ENCODE measurements at places on chromosomes 3 and 15.

GRCh38 chr15:53833134-53833624 lies 73.7 kb upstream of the WDR72 start:
- DNase-seq: no peak

DNA sequence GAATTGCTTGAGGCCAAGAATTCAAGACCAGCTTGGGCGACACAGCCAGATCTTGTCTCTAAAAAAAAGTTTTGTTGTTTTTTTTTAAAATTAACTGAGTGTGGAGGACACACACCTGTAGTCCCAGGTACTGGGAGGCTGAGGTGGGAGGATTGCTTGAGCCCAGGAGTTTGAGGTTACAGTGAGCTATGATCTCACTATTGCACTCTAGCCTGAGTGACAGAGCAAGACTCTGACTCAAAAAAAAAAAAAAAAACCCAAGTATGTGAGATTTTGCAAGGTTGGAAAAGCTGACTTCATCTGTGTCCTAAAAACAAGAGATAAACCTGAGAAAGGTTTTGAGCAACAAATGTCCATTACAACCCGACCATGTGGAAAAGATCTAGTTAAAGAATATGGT lies 5.4 kb upstream of the TOPBP1 start:
- DNase-seq: no peak

DNA sequence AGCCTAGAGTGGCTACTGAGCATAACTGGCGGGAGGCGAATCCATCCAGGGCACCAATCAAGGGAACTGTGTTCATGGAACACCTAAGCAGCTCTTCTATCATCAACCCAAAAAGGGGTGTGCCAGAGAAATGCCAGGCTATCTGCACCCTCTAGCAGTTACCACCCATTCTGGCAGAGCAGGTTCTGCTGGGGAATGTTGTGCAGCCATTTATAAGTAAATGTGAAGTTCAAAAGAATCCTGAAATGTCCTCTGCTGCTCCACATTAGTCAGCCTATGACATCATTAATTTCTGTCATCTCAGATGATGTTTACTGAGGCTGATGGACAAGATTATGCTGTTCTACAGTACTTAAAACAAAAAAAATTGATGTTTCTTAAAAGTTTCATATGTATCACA lies 7.7 kb downstream of the SKIC8 start:
- no peak for DNase-seq

- DNase-seq: no peak
These were observed 165.6 kb downstream of the APBA2 start for GRCh38 chr15:29051422-29051821.

DNA sequence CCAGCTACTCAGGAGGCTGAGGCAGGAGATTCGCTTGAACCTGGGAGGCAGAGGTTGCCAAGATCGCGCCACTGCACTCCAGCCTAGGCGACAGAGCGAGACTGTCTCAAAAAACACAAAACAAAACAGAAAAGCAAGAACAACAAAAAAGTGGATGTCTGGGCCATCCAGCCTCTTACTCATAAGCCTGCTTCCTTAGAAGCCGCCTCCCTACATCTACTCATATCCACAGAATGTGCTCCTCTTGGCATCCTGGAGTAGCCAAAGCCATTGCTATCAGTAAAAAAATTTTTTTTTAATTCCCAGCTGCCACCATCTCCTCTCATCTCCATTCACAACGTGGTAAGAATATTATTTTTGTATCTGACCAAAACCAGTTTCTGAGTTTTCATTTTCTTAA lies 10.8 kb downstream of the ZSCAN2 start:
- DNase-seq: no peak

DNA sequence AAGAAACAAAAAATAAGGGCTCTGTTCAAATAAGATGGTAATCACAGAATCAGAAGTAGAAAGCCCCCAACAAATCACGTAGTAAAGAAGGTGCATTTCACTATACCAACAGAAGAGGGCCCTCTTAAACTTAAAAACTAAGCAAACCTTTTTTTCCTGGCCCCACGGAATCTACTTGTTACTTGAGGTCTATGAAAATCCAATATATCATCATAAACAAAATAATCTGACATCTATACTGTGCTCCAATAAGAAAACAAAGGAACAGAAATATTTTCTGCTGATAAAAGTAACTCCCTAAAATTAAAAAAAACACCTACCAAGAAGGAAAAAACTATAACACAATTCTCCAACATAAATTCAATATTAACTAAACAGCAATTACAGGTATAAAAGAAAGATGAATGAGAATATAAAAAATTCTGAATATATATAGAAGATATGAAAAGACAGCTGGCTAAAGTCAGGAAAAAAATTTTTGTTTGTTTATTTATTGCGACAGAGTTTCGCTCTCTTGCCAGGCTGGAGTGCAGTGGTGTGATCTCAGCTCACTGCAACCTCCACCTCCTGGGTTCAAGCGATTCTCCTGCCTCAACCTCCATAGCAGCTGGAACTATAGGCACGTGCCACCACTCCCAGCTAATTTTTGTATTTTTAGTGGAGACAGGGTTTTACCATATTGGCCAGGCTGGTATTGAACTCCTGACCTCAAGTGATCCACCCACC lies 81.8 kb downstream of the CLASP2 start:
- DNase-seq: no peak

GRCh38 chr15:66292571-66293418 lies 573 bp upstream of the DIS3L start:
- DNase-seq: no peak

- no peak for DNase-seq
These were observed 17.2 kb downstream of the IMPG2 start for GRCh38 chr3:101303089-101303731.

- DNase-seq: no peak
These were observed 57.9 kb downstream of the RLBP1 start for GRCh38 chr15:89163271-89164055.

Data from omental fat pad (tissue), 4 donors.